ENCODE measurements at places on chromosomes 13 and 19.

GRCh38 chr13:24141333-24141910 lies 19.1 kb upstream of the SPATA13 start:
- no peak for DNase-seq

GRCh38 chr19:38650911-38651584 lies 3.6 kb downstream of the ACTN4 start:
- no peak for DNase-seq

- peak; percentile 10 for DNase-seq
Observed at GRCh38 chr19:8610041-8610935, at the start of gene ADAMTS10. ADAMTS10 (minus strand) TSS chr19:8610715; CDS start chr19:8605710, 5,005 bp downstream.

- no peak for DNase-seq
Observed at GRCh38 chr19:16025108-16026101, 50.9 kb upstream of the TPM4 start.

DNA sequence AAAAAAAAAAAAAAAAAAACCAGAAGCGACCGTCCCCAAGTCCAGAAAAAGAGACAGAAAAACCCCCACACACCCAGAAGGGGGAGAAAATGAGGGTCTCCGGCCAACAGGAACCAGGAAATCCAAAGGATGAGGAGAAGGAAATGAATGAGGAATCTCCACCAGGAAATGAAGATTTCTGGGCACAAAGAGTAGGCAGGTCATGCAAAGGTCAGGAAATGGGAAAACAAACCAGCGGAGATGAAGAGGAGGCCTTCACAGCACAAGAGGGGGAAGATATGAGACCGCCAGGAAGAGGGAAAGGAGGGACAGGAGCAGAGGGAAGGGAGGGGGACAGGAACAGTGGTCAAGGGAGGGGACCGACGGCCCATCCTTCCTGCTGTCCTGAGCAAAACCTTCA lies 5.8 kb downstream of the TEAD2 start:
- no peak for DNase-seq

- DNase-seq: no peak
Observed at GRCh38 chr13:113663934-113664333, 3.1 kb upstream of the GRK1 start.

GRCh38 chr19:3398900-3399278 lies 32.5 kb downstream of the NFIC start:
- no peak for DNase-seq

DNA sequence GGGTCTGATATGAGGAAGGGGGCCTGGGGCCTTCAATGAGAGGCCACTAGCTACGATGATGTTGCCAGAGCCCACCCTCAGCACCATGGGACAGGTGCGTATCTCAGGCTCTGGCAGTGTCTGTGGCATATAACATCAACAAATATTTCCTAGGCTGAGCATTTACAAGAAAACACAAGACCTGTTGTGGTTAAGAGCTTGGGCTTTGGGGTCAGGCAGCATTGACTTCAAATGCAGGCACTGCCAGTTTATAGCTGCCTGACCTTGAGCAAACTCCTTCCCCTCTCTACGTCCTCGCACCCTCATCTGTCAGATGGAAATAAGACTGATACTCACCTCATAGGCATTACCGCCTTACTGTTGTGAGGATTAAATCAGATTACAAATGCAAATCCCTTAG lies 156.0 kb downstream of the KATNAL1 start:
- no peak for DNase-seq

- DNase-seq: no peak
Observed at GRCh38 chr13:43988302-43988701, 108.6 kb downstream of the LACC1 start.

DNA sequence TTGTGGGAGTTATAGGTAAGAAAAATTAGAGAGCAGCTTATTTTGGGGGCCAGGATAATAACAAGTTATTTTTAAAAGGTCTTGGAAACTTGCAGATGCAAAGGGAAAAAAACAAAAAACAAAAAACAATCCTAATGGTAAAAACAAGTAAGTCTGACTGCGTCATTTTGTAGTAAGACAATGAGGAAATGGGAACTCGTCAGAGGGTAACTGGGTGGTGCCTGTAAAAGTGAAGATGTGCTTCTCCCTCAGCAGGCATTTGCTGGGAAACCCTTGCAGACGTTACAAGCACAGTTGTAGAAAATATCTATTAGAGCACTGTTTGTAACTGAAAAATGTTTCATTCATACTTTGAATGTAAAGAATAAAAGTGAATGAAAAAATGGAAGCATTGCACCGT lies 2.2 kb upstream of the TNFSF13B start:
- no peak for DNase-seq

- no peak for DNase-seq
Observed at GRCh38 chr13:107211073-107211472, 643.1 kb upstream of the ARGLU1 start.

GRCh38 chr19:53908935-53909415 lies at the start of gene CACNG7:
CACNG7 (plus strand) TSS chr19:53909278; CDS start chr19:53912832, 3,554 bp downstream.
- no peak for DNase-seq

GRCh38 chr13:33639158-33639557 lies 178.8 kb upstream of the RFC3 start:
- DNase-seq: no peak

DNA sequence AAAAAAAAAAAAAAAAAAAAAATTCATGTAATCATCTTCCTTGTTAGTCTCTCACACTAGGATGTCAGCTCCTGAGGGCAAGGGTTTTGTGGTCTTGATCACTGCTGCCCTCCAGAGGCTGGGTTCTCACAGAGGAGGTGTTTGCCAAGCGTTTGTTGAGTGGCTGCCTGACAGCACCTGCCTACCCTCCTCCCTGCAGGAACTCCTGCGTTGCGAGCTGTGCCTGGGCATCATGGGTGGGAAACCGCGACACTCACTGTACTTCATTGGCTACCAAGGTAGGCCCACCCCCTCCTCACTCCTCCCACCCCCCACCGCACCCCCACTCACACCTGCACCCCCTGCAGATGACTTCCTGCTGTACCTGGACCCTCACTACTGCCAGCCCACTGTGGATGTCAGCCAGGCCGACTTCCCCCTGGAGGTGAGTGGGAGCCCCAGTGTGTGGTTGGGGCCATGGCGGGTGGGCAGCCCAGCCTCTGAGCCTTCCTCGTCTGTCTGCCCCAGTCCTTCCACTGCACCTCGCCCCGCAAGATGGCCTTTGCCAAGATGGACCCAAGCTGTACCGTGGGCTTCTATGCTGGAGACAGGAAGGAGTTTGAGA lies 8.1 kb downstream of the ATG4D start:
- no peak for DNase-seq

DNA sequence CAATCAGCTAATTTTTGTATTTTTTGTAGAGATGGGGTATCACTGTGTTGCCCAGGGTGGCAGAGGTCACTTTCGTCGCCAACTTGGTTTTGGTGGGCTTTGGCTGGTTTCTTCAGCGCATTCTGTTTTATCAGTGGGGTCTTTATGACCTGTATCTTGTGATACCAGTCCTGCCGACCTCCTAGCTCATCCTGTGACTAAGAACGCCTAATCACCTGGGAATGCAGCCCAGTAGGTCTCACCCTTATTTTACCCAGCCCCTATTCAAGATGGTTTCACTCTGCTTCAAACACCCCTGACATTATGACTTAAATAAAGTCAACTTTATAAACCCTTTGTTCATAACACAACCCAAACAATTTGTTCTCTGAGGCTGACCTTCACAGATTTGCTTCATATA lies 3.0 kb upstream of the ZNF878 start:
- no peak for DNase-seq

- DNase-seq: no peak
Observed at GRCh38 chr13:93690139-93690538, 463.5 kb downstream of the GPC6 start.

DNA sequence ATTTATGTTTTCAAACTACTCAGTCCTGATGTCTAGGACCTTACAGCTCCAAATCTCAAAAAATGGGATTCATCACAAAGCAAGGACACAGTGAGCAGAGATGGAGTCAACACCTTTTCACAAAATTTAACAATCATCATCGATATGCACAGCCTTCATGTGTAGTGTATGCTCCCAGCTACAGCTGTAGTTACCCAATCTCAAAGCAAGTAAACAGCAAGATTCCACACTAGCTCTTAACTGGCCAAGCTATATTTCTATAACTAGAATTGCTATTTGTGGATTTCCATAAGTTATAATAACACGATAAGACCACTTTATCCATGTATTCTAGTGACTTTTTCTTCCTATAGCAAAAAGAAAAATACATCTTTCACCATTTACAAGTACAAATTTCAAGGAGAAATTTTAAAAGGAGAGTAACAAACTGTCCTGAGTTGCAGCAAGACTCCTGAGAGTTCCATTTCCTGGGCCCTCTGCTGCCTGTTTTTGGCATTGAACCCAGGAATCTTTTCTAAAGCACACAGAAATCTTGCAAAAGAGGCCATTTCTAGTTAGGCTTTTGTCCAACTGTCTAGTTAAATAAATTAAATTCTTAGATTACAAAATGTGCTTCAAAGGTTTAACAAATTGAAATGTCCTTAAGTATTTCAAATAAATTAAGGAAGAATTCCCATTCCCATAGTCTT lies 460.6 kb downstream of the FGF14 start:
- no peak for DNase-seq

GRCh38 chr13:26007261-26008125 lies 44.3 kb downstream of the SHISA2 start:
- no peak for DNase-seq

GRCh38 chr19:9498183-9498902 lies at the start of gene ZNF560:
ZNF560 (minus strand) TSS chr19:9498616; CDS start chr19:9475313, 23,303 bp downstream.
- no peak for DNase-seq

DNA sequence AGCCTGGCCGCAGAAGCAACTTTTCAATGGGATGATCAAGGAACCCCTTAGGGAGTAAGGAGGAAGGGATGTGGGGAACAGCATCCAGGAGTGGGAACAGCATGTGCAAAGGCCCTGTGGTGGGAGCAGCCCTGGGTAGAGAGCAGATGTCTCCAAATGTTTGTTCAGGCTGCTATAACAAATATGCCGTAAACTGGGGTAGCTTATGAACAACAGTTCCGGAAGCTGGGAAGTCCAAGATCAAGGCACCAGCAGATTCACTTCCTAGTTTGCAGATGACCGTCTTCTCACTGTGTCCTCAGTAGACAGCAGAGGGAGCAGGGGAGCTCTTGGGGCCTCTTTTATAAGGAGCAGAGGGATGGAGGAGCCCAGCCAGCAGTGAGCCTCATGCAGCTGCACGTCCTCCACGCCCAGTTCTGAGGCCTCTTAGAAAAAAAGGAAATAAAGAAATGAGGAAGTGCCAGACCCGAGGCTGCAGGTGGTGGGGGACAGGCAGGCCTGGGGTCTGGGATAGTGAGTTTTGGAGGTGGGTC lies 4.2 kb upstream of the LRRC25 start:
- no peak for DNase-seq

GRCh38 chr19:38786572-38787265 lies 2.3 kb upstream of the LGALS7B start:
- no peak for DNase-seq

DNA sequence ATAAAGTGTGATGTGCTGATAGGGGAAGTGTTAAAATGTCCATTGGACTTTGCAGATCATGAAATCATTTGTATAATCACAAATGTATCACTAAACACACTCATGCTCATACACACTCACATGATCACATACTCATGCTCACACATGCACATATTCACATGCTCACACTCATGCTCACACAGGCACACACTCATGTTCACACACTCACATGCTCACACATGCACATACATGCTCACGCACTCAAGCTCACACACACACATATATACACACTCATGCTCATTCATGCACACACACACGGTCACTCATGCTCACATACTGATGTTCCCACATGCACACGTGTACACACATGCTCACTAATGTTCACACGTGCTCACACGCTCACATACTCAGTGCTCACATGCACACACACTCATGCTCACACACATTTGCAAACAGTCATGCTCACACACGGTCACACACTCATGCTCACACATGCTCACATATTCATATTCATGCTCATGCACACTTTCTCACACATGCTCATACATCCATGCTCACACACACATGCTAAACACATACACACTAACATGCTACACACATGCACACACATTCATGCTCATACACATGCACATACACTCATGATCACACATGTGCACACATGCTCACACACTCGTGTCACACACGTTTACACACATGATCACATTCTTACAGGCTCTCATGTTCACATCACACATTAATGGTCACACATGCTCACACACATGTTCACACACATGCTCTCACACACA lies 116.7 kb upstream of the GJB6 start:
- DNase-seq: no peak

- DNase-seq: no peak
Observed at GRCh38 chr13:24827799-24828198, 63.8 kb downstream of the RNF17 start.

DNA sequence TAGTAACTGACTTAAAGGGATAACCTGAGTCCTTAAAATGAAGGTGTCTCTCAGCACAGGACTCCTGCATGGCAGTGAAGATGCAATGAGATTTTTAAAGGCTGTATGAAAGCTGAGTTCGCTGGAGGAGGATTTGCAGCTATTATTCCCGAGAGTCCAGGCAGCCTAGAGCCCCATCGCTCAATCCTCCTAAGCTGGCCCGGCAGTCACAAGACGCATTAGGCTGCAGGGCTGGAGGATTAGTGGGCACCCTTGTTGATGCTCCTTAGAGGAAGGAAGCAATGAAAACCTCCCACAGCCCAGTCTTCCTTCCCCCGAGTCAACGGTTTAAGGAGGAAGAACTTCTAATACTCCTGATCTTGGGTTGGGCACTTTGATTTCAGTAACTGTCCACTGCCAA lies 239.5 kb downstream of the EFNB2 start:
- no peak for DNase-seq

GRCh38 chr13:79307433-79307861 lies 98.6 kb downstream of the RBM26 start:
- DNase-seq: no peak

GRCh38 chr19:41623360-41623759 lies 3.5 kb downstream of the CEACAM4 start:
- DNase-seq: no peak

DNA sequence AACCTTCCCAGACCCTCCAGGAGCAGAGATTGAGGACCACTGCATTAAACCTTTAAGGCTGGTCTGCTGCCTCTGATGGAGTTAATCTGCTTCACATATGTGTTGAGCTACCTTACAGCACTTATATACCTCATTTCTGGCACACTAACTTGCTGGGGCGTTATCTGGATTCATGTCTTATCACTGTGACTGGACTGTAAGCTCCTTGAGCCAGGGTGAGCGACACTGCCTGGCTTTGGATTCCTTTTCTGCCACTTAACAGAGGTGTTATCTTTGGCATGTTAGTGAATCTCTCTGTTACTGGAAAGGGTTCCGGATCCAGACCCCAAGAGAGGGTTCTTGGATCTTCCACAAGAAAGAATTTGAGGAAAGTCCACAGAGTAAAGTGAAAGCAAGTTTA lies 69.8 kb upstream of the RGCC start:
- DNase-seq: no peak

- peak; percentile 62 for DNase-seq
Observed at GRCh38 chr19:8580710-8581281, 3.6 kb upstream of the MYO1F start.

DNA sequence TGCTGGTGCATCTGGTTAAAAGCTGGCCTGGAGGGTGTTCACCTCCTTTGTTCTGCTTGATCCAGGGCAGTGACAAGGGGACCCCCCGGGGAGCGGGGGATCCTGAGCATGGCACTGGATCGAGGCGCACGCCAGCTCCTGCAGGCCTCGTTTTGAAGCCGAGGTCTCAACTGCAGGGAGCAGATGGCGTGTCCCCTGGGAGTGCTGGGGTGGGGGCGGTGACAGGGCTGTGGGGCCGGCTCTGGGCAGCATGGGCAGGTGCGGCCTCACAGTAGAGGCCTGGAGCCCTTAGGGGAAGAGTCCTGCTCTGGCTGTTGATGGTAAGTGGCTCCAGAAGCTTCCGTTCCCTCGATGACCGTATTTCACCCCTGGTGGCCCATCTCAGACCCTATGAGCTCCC lies 51.8 kb downstream of the CRTC1 start:
- DNase-seq: no peak

GRCh38 chr19:51489113-51489512 lies 10.8 kb downstream of the CEACAM18 start:
- no peak for DNase-seq

All from T-helper 22 cell (primary cell).